ENCODE measurements at places on chromosomes 2 and 18.

GRCh38 chr2:191020742-191021381 is 6.9 kb upstream of the STAT1 start:
- no peak for DNase-seq

DNA sequence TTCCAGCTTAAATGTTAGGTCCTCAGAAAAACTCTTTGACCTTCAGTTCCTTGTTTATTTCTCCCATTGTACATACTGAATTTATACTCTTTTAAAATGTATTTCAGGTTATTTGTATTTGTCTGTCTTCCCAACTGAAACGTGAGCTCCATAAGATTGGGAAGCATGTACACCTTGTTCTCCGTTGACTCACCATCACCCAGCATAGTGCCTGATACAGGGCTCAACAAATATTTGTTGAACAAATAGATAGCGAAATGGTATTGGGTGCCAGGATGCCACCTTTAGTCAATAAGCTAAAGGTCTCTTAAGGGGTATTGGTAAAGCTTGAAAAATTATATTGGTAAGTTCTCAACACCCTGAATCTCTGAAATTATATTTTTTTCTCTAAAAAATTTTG is 1841.3 kb upstream of the CELF4 start:
- DNase-seq, result no peak

DNA sequence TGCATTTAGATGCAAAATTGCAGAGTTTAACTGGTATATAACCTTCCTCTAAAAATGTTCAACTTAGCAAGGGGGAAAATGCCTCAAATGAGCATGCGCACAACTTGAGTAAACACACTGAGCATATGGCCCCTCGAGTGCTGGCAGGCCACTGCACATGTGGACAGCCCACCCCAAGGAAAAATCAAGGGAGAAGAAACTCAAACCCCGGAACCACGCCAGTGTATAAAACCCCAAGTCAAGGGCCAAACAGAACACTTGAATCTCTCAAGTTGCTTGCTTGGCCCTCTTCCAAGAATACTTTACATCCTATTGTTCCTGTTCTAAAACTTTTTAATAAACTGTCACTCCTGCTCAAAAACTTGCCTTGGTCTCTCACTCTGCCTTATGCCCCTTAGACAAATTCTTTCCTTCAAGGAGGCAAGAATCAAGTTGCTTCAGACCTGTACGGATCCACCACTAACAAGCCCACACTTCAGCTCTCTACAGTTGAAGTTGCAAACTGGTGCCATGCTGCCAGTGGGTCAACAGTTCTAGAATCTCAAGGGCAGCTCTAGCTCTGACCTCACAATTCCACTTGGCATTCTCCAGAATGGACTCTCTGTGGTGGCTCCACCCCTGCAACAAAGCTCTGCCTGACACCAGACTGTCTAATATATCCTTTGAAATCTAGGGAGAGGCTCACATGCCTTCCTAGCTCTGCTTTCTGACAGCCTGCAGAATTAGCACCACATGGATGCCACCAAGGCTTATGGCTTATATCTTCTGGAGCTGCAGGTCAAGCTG is 38.9 kb downstream of the HIBCH start:
- DNase-seq, result no peak

DNA sequence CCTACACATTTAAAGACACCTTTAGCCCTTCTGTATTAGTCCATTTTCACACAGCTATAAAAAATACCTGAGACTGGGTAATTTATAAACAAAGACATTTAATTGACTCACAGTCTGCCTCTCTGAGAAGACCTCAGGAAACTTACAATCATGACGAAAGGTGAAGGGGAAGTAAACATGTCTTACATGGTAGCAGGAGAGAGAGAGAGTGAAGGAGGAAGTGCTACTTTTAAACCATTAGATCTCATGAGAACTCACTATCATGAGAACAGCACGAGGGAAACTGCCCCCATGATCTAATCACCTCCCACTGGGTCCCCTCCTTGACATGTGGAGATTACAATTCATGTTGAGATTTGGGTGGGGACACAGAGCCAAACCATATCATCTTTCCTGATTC is 946.6 kb downstream of the SLC4A3 start:
- DNase-seq, result no peak

DNA sequence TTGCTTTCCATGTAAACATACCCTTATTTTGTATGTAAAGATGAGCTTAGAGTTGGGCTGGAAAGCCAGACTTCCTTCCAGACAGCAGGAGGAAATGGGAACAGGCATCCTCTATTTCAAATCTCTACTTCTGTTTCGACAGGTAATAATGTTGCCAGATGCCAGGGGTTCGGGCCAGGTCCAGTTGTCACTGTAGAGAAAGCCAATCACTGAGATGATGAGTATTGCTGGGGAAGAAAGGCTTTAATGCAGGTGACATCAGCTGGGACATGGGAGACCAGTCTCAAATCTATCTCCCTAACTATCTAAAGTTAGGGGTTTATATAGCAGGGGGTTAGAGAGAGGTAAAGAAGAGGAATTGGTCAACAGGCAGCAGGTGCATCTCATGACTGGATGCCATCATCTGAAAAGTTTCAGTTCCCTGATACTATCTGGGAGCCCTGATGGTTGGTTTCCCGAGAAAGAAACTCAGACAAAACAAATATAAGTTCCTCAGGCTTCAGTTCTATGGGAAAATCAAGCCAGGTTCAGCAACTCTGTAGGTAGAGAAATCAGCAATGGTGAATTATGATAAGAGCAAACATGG is 9.3 kb upstream of the MTCL1 start:
- DNase-seq, result no peak

DNA sequence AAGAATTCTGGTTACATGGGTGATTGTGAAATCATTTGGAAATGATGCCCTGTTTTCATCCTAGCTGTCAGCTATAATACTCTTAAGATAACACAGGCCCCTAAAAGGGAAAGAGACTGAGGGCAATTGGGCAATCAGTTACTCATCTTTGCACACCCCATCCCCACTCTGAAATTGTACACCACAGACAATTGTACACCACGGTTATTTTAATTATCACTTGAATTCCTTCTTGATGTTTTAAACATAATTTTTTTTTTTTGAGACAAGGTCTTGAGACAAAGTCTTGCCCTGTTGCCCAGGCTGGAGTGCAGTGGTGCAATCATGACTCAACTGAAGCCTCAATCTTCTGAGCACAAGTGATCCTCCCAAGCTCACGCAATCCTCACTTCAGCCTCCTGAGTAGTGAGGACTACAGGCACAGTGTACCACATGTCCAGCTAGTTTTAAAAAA is 862.4 kb upstream of the ACVR2A start:
- DNase-seq, result no peak

- no peak for DNase-seq
These were observed 31.8 kb upstream of the OTOS start for GRCh38 chr2:240172071-240172895.

- DNase-seq, result no peak
These were observed 8.5 kb upstream of the CCDC68 start for GRCh38 chr18:54967786-54968185.

DNA sequence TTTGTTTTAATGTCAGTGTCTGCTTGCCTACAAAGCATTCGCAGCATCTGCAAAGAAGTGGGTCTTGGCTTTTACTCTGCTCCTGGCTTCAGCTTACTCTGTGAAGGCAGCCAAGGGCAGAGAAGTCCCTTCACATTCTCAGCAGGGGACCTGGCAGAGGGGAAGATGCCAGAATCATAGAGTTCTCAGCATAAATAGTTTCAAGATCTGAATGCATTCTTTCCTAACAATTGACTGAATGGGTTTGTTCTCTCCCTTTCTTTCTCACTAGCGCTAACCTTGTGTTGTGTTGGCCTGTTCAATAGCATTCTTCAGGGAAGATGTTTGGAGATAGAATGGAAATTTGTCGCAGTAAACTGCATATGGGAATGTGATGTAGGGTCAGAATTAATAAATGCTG is 106.9 kb downstream of the FARSB start:
- DNase-seq, result no peak

GRCh38 chr18:2223849-2224248 is 347.5 kb downstream of the METTL4 start:
- DNase-seq, result no peak

DNA sequence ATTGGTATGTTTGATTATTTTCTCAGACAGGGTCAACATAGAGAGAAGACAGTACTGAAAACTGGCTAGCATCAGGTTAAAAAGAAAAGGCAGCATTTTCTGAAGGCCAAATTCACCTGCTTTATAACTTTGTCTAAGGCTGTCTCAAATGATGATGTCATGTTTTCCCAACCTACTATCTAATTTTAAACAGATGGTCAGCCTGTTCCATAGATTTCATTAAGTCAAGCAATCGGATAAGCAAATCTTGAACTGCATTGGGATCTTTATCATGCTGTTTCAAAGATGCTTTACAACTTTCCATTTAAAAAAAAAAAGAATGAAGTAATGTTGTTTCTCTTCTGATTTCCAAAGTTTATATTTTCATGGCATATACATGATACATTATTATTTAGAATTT is 56.3 kb upstream of the SPOPL start:
- no peak for DNase-seq

GRCh38 chr2:14557111-14557510 is 75.4 kb upstream of the LRATD1 start:
- DNase-seq, result no peak

DNA sequence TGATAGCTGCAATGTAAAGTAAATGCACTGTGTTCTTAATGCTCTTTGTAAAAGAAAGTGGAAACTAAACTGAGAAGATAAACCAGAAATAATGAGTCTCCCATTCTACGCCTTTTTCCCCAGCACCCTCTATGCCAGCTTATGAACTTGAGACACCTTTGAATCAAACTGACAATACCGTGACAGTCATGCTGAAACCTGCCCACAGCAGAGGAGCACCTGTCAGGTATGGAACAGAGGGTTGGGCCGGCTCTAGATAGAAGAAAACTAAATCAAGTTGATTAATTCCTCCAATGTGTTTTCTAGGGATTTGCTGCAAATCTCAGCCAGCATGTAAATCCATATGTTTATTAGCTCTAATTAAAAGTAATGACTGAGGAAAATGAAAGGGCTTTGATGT is 520.6 kb upstream of the RAB12 start:
- no peak for DNase-seq

GRCh38 chr2:168006498-168006897 is 240.9 kb downstream of the STK39 start:
- no peak for DNase-seq

DNA sequence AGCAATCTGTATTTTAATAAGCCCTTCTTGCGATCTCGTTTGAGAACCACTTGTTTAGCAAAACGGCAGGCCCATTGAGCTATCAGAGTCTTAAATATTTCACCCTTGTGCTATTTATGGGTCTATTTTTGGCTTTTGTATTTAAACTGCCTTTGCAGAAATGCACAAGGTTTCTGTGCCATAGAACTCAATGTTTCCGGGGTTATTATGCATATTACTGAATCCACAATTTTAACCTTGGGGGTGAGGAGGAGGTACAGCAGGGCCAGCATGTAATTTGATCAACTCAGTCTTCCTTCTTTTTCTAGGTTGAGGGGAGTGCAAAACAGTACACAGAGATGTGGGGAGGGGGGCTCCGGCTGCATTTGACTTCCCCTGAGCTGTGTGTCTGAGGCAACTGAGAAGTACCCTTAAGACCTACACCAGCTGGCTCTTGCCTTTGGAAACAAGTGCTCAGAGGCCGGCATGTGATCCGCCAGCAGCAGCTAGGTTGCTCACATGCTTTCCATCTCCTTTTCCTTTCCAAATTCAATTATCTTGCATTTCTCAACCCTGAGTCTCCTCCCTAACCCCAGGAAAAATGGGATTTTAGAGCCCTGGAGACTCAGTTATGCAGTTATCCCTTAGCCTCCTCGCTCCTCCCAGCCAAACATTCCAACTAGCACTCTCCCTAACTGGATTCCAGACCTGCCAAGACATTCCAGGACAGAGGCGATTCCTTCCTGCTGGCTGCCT is 103.0 kb downstream of the HNRNPLL start:
- DNase-seq, result no peak

DNA sequence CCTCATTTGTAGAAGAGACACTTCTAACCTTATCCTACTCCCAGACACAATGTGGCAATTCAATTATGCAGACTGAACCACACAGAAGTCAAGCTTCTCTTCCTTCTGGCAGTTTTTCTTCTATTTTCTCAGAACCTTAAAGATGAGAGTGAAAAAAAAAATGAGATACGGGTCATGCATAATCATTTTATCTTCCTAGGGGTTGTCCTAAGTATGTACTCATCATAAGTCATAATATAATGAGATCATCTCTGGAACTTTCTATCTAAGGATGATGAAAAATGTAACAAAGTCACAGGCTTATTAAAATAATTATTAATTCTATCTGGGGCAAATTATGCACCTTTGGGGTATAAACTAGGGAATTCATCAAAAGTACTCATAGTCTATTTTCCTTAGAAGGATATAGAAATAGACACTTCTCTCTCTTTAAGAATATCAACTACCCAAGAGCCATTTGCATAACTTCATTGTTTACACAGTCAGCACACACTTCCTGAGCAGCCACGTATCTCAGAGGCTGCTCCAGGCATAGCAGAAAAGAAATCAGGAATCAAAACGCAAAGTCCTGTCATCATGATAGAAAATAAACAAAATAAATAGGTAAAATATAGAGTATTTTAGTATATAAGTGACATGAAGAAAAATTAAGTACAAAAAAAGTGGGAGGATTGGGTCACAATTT is 345.9 kb upstream of the SPHKAP start:
- DNase-seq, result no peak

GRCh38 chr18:68865503-68865902 is 67.6 kb downstream of the CCDC102B start:
- DNase-seq, result no peak
